ENCODE measurements at places on chromosomes 3 and 15.

GRCh38 chr3:46280105-46280797, 38.0 kb downstream of the CCR3 start:
- DNase-seq: no peak

GRCh38 chr3:73586190-73586589, 38.6 kb downstream of the PDZRN3 start:
- DNase-seq: no peak

DNA sequence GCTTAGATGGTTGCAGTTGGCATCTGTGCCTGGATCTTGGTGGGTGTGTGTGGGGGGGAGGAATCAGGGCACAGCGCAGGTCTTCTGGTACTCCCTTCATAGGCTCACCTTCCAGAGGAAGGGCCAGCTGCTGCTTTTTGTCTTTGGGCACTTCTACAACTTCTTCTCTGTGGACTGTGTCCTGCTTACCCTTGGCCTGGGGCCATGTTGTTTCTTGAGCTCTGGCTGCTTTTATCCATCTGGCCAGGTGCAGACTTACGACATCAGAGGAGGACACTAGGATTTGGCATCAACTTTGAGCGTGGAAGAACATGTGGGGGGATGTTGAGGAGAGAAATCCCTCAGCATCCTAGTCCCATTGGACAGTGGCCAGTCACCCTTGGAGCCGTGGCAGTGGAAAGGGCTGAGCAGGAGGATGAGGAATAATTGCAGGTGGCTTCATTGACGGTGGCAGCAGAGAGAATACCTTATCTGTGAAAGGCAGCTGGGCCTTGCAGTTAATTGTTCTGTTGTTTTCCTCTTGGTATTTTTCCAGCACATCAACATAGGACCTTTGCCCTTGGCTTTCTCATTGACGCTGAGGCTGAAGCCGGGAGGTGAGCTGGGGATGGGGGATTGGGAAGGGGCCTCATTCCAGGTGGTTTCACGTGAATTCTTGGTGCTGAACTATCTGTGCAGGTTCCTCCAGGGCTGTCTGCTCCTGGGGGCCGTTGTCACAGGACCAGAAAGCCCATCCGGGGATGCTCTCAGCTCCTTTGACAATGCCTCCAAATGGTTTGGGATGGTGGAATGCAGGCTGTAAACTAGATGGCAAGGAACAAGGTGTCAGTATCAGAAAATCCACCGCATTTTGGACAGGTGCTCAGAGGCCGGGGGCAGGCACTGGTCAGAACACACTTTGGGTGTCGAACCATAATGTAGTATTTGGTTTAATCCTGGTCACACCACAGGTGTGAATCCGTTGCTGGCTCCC, 9.7 kb downstream of the EPHB1 start:
- DNase-seq: no peak

GRCh38 chr15:63244976-63245645, 32.3 kb upstream of the APH1B start:
- DNase-seq: no peak

DNA sequence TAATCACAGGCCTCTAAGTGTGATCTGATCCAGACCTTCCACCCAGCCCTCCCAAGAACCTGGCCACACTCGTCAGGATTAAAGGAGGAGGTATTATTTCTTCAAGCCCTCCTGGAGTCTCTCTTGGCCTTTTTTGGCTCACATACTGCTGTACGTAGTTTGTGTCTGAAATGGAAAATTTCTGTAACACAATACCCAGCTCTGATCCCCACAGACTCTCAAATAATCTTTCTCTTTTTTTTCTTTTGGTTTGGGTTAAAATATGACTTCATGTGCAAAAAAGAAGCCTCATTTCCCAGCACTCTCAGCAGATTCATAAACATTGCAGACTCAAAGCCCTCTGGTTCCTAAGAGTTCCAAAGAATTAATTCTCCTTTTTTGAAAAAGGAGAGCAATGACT, 96.5 kb upstream of the PHLDB2 start:
- DNase-seq: no peak

DNA sequence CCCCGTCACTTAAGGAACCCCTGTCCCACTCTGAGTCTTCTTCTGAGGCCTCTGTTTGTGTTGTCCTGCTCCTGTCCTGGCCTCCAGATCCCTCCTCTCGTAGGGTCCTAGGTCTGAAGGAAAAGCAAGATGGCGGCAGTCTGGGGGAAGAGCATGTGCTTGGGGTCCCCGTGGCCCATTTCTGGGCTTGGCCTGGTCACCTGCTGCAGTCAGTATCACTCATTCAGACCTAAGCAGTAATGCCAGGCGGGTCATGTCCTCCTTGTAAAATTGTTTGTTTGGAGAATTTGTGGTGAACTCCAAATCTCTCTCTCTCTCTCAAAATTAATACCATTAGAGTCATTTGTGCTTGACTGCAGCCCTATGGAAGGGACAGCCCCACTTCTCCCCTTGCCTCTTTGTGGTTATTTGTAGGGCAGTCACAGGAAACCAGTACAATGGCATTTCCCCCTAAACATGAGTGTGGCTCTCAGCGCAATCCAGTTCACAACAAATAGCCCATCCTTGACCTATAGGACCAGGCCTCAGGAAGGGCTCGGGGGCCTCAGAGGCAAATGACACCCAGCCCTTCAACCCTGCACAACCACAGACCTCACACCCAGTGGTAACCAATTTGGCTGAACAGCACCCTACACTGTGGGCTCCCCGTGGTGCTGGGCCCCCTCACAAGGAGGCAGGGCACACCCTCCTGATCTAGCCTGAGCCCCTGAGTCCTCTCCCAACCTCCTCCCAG, 173.5 kb downstream of the OR4M2 start:
- DNase-seq: no peak

- DNase-seq: no peak
Measured at GRCh38 chr3:172580680-172581401, 57.6 kb upstream of the TNFSF10 start.

- no peak for DNase-seq
Measured at GRCh38 chr15:81304226-81304625, 19.7 kb downstream of the STARD5 start.

DNA sequence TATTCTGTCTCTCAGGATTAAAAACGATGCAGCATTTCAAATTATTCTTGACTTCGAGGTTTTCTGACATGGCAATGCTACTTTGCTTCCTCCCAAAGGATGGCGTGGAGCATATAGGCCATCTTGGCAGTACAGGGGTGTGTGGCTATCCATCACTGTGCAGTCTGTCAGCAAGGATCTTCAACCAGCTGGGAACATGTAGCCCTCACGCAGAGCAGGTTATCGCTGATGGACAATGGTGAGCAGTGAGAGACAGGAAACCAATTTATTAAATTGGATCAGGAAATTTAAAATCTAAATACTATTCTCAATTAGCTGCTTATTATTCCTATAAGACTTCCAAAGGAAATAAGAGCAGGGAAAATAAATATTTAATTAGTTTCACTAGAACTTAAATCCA, 615.3 kb downstream of the OTOL1 start:
- DNase-seq: no peak

- no peak for DNase-seq
Measured at GRCh38 chr3:14312375-14312774, 90.0 kb upstream of the SLC6A6 start.

DNA sequence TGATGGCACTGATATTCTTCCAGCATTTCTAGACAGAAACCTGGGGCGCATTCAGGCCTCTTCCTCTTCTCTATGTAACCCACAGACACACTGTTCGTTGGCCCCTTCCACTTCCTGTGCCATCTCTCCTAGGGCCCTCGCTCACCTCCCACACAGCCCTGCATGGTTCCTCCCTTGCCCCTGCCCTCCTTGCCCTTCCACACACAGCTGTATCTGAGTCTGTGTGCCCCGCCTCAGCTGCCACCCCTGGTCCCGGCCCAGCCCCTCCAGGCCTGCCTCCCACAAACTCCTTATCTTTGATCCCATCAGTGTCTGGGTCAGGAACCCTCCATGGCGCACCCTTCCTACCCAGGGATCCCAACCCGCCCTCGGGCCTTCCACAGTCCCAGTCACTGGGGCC, 37.9 kb downstream of the RAB6B start:
- no peak for DNase-seq

GRCh38 chr3:17070161-17070959, 185.6 kb downstream of the PLCL2 start:
- DNase-seq: no peak

DNA sequence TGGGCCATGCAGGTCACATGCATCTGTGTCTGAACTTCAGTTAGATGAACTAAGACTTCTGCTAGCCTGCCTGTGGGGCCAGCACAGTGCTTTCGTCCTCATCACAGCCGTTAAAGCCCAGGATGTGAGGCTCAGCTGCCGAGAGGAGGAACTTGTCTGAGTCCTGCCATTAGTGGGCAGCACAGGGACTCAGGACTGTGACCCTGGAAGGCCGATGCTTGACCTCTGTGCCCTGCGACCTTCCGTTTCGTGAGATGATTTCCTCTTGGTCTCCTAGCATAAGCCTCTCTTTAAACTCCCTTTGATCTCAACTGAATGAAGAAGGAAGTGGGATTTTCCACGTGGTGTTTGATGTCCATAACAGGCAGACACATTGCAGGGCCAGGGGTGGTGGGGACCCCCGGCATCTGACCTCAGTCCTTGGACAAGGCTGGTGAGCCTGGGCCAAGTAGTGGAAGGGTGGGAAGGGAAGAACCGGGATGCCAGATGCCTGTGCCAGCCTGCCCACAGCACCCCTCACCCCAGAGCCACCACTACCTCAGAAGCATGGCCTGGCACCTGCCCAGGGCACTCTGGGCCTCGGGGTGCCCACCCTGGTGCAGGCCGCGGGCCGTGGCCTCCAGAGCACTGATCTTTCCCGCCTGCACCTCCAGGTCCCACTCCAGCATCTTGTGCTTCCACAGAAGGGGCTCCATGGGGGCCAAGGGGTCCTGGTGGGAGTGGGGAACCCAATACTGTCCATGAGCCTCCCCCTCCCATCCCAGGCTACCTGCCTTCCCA, 21.6 kb downstream of the PLA2G4B start:
- DNase-seq: no peak

DNA sequence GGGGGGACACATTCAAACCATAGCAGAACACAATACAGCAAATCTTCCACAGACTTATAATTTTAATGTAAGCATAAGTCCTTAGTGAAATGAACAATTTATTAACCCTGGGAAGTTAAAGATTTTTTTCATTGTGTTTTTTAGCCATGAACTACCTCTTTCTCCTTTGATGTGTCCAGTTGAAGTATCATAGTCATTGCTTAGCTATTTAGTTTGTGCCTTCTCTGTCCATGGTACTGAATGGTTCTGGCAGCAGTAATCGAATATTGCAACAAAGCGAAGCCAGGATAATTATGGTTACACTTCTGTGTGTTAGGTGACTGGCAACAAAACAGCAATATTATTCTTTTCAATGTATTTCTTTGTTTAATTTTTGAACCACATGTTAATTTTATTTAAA, 403.0 kb upstream of the ONECUT1 start:
- no peak for DNase-seq

DNA sequence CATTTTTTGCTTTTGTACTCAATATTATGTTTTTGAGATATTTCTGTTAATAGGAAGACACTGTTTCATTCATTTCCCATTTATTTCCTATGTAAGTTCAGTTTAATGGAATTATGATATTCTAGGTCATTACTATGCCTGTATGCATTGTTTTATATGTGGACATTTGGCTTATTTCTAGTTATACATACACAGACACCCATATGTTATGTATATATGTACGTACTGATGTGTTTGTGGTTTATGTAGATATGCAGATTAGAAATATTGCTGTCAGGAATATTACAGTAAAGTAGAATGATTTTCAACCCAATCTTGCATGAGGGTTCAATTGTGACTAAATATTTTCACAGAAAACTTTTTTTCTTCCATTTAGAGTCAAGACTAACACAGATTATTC, 190.5 kb downstream of the KCNH8 start:
- DNase-seq: no peak

- no peak for DNase-seq
Measured at GRCh38 chr15:69953051-69953450, 144.7 kb downstream of the TLE3 start.

- DNase-seq: no peak
Measured at GRCh38 chr15:36831125-36831903, 251.9 kb downstream of the CDIN1 start.

GRCh38 chr3:146817704-146818103, 212.6 kb upstream of the PLSCR5 start:
- peak; percentile 4 for DNase-seq

- no peak for DNase-seq
Measured at GRCh38 chr3:152737021-152737908, 97.7 kb upstream of the P2RY1 start.

DNA sequence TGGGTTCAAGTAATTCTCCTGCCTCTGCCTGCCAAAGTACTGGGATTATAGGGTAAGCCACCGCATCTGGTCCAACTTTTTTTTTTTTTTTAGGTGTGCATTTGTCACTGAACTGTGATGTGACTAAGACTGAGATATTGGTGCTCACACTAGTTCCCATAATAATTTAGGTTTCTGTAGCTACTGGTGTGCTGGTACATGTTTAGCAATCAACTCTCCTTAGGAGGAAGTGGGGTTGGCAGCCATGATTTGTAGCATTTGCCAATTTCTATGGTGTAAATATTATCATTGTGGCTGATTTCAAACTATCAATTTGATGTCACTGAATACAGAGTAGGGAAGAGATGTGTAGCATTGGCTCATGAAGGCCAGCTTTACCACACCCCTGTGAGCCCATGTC, 372.7 kb downstream of the EDEM1 start:
- no peak for DNase-seq
